ENCODE measurements at places on chromosomes 11 and 22.

- no peak for DNase-seq
Measured at GRCh38 chr11:100354736-100355135, 332.4 kb upstream of the ARHGAP42 start.

DNA sequence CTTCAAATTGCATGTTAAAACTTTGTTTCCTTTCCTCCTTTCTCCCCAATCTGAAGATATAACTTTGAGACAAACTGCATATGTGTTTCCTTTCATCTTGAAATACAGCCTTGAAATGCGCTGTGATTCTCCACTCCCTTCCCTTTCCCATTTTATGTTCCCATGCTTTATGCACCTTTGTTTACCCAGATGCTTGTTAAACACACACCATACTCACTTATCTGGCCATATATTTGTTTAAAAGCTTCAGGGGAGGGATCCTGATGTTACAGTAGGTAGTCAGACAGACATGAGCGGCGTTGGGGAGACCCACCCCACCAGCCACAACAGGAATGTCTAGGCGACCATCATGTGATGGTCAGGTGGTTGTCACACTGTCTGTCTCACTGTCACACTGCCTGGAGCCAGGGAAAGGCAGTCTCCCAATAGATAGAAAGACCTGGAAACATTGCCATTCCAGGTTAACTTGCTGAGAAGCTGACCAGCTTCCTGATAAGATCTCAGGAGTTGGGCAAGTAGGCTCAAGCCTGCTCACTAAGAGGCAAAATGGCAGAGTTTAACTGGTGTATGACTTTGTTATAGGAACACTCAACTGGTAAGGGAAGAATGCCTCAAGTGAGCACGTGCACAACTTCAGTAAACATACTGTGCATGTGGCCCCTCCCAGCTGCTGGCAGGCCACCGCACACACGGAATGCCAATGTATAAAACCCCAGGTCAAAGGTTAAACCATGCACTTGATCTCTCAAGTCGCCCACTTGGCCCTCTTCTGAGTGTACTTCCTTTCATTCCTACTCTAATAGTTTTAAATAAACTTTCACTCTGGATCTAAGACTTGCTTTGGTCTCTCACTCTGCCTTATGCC, 23.5 kb upstream of the MSANTD2 start:
- no peak for DNase-seq

DNA sequence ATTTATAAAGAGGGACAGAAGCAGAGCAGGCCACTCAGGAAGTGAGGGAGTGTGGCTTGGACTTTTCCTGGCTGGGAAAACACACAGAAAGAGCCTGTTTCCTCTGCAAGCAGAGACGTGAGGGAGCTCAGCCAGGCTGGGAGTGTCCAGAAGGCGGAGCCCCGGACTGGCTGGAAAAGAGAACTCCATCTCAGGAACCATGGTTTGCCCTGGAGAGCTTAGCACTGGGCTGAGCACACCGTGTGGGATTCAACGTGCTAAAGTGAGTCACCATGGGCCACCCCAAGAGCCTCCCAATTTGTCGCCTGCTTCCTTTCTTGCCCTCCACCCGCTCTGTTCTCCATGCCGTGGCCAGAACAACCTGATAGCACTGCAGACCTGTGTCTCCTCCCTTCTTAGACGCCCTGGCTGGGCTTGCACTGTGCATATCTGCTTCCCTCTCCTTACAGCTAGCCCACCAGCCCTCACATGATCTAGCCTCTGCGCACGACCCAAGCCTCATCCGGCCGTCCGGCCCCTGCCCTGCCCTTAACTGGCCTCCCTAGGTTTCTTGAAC, 51.8 kb downstream of the GALNT18 start:
- DNase-seq: peak; percentile 68

DNA sequence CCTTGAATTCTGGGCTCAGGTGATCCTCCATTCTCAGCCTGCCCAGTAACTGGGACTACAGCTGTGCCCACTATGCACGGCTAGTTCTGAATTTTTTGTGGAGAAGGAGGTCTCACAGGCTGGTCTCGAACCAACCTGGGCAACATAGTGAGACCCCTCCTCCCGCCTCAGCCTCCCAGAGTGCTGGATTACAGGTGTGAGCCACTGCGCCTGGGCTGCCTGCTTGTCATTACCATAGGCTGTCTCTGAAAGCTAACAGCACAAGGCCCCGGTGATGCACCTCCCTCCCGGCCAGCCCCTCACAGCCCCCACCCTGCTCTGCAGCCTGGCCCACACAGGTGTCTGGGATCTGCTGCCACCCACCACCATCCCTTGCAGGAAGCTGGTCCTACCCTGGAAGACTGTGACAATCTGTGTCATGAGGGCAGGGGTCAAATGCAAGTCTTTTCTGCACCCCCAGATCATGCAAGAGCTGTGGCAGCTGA, 82.4 kb downstream of the DGCR2 start:
- DNase-seq: peak; percentile 11

GRCh38 chr22:44396021-44396726, 83.4 kb upstream of the SHISAL1 start:
- DNase-seq: no peak

DNA sequence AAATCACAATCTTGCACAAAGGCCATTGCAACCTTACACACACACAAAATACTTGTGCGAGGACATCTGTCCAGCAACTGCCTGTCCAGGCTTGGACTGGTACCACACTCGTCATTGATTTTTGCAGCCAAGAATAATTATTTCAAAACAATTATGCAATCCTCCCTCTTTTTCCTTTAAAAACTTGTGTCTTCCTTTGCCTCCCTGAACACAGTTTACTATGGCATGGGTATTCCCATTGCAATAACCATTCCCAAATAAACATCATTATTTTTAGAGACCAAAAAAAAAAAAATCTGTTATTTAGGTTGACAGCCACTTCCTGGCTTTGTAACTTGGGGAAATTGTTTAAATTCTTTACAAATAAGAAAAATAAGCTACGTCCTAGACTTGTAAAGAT, 54.0 kb downstream of the C11orf91 start:
- no peak for DNase-seq

- no peak for DNase-seq
Measured at GRCh38 chr11:134664447-134665187, 252.6 kb upstream of the B3GAT1 start.

DNA sequence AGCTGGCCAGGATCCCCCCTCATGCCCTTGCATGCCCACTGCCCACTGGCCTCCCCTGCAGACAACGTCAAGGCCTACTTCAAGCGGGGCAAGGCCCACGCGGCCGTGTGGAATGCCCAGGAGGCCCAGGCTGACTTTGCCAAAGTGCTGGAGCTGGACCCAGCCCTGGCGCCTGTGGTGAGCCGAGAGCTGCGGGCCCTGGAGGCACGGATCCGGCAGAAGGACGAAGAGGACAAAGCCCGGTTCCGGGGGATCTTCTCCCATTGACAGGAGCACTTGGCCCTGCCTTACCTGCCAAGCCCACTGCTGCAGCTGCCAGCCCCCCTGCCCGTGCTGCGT, 7.9 kb downstream of the AIP start:
- DNase-seq: no peak

DNA sequence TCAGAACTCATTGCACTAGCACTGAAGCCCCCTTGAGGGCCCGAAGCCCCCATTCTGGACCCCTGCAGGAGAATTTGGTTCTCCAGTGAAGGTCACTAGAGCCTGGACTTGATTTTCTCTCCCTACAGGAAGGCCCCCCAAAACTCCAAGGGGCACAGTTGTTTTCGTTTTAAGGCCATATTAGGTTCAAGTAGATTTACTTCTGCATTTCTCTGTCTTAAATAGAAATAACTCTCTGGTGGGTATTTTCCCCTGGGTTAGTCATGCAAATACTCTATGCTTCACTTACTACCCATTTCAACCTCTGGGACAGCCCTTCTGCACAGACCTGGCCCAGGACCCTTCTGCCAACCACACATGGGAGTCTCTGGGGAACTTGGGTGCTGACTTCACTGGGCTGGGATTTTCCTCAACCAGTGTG, 41.6 kb downstream of the WEE1 start:
- no peak for DNase-seq

DNA sequence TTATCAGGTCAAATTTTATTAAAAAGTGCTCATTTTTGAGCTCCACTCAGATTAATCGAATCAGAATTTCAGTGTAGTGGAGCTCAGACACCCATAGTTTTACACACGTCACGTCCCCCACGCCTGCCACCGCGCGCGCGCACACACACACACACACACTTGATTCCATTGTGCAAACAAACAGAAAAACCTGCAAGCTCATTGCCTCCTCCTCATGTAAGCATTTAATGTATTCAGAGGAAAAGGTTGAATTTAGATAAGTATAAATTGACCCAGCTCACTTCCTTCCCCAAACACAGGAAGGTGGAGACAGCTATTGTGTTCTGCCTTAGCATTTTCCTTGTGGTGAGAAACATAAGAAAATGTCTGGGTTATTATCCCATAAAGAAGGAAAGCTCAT, 336.7 kb downstream of the LUZP2 start:
- no peak for DNase-seq

DNA sequence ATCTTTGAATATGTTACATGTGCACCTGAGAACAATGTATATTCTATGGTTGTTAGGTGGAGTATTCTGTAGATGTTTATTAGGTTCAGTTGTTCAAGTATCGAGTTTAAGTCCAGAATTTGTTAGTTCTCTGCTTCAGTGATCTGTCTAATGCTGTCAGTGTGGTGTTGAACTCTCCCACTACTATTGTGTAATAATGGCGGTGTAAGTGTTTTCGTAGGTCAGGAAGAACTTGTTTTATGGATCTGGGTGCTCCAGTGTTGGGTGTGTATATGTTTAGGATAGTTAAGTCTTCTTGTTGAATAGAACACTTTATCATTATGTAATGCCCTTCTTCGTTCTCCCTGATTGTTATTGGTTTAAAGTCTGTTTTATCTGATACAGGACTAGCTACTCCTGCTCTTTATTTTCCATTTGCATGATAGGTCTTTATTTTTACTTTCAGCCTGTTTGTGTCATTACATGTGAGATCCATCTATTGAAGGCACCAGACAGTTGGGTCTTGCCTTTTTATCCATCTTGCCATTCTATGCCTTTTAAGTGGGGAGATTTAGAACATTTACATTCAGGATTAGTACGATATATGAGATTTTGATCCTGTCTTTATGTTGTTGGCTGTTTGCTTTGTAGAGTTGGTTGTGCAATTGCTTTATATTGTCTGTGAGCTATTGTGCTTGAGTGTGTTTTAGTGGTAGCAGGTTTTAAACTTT, 121.6 kb downstream of the DDX10 start:
- DNase-seq: no peak

- no peak for DNase-seq
Measured at GRCh38 chr11:66426314-66426713, 5.5 kb downstream of the NPAS4 start.

- DNase-seq: peak; percentile 57
Measured at GRCh38 chr11:33723238-33723881, 12.9 kb downstream of the CD59 start.

DNA sequence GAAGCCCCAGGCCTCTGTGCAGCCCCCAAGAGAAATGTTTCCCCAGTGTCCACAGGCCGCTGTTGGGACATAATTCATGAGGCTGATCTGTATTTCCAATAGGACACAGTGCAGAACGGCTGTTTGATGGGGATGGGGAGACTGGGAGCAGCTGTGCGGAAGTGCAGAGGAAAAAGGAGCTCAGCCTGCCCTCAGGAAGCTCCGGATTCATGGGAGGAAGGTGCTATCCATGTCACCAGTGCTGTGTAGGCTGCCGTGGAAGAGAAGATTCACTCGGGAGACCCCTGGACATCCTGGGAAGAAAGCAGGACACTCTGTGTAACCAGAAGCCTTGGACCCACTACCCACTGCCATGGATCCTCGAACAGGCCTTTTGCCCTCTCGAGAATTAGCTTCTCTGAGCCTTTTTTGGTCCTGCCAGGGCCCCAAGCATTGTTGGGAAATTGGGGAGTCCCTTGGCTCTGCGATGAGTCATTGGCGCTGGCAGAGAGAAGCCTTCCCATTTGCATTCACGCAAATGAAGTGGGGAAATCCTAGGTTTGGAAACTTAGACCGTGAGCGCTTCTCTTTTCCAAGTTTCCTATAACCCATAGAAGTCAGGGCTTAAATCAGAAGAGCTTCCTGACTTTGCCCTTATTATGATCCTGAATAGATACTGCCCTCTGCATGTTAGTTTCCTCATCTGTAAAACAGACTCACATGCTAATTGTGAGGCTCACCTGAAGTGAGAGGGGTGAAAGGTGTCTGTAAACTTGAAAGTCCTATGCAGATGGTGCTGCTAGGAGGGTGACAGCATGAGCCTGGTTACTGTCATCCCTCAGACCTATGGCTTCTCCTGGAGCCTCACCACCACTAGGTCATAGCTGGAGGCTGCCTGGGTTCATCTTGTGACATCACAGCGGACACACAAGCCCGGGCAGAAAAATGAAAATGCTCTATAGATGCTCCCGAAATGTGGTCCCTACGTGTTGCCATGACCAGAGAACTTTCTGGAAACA, 229.2 kb upstream of the B3GAT1 start:
- no peak for DNase-seq

- no peak for DNase-seq
Measured at GRCh38 chr11:18352581-18352980, 30.2 kb downstream of the GTF2H1 start.

DNA sequence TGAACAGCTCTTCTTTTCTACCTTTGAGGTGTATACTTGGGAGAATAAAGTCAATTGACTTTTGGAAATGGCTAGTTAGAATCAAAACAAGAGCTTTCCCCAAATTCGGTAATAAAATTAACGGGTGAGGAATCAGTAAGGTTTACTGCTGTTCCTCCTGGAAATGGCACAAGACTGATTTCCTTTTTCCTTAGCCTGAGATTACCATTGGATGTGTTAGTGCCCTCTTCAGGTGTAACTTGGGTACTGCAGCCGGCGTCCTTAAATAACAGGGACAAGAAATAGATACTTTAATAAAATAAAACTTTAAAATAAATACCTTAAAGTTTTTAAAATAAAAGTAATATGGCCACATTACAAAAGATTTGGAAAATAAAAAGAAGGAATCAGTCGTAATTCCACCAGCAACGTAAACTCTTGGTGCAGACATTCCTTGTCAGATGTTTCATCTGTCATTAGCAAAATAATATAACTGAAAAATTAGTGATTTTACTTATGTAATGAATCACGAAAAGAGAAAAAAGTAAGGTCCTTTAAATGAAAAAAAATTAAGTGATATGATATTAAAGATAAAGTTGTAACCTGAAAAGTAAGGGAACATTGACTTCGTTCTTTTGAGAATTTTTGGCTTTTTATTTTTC, 29.7 kb downstream of the ZFTA start:
- no peak for DNase-seq

- no peak for DNase-seq
Measured at GRCh38 chr11:13135385-13136271, 126.5 kb downstream of the RASSF10 start.

- peak; percentile 60 for DNase-seq
Measured at GRCh38 chr11:57205041-57205641, 23.4 kb downstream of the LRRC55 start.

- DNase-seq: no peak
Measured at GRCh38 chr11:47509077-47509536, 43.8 kb downstream of the CELF1 start.

GRCh38 chr22:50148991-50149721, 21.4 kb upstream of the PANX2 start:
- DNase-seq: peak; percentile 82

GRCh38 chr11:128453444-128454336, 133.7 kb downstream of the ETS1 start:
- DNase-seq: no peak
